Immature natural killer cell (primary cell): ENCODE measurements at places on chromosomes 5 and 9. TPM values are rescaled to one million over a fixed set of nuclear protein-coding genes. Genes with fewer than 3 reads are reported as not detected.

Gene FBP1
- 22.0 TPM for polyA plus RNA-seq

Gene ZNF883
- not detected for polyA plus RNA-seq

Gene PKD2L2
- polyA plus RNA-seq: not detected

Gene PCDHA9
- polyA plus RNA-seq: not detected

Gene GCNT4
- polyA plus RNA-seq: not detected

Gene CCDC152
- polyA plus RNA-seq: 3.1 TPM

- no peak overlapping the region for H3K4me3 ChIP-seq
- H3K4me1 ChIP-seq: no peaks in the 10 kb centered on the region
- no peaks in the 10 kb centered on the region for H3K36me3 ChIP-seq
- H3K27ac ChIP-seq: no peak overlapping the region
These were observed 530.4 kb upstream of the DAB2 start for GRCh38 chr5:39955156-39955555.

- H3K4me1 ChIP-seq: no peaks in the 10 kb centered on the region
- H3K27ac ChIP-seq: no peak overlapping the region
- DNase-seq: no peak
- no peak overlapping the region for H3K4me3 ChIP-seq
- H3K27me3 ChIP-seq: no peaks in the 10 kb centered on the region
- H3K36me3 ChIP-seq: no peaks in the 10 kb centered on the region
These were observed 73.4 kb upstream of the ASS1 start for GRCh38 chr9:130371196-130371966.

GRCh38 chr9:93357649-93358048 is 93.8 kb upstream of the FAM120A start:
- H3K36me3 ChIP-seq: no peaks in the 10 kb centered on the region
- H3K4me1 ChIP-seq: no peaks in the 10 kb centered on the region
- H3K27me3 ChIP-seq: peaks cover 2% of the 10 kb centered on the region

DNA sequence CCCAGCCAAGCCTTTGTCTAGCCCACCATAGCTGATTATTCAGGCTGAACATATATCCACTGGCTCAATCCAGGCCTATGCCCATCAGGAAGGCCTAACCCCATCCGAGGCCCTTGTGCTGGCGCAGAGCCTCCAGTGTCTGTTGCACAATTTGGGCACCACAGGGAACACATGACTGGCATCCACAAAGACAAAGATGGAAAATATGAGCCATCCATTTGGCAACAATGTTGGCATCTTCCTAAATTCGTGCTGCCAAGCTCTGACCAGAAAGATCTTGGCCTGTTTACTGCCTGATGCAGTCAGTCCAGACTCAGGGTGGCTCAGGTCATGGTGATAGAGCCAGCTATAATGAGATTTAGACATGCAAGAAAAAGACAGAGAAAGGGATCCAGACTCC is 233.8 kb downstream of the PIK3R1 start:
- no peak overlapping the region for H3K27ac ChIP-seq
- no peak for DNase-seq
- H3K4me3 ChIP-seq: no peak overlapping the region
- H3K27me3 ChIP-seq: peaks cover 1% of the 10 kb centered on the region
- peaks cover 3% of the 10 kb centered on the region for H3K36me3 ChIP-seq
- peaks cover 45% of the 10 kb centered on the region for H3K4me1 ChIP-seq

GRCh38 chr5:5348135-5348534 is 74.3 kb upstream of the ICE1 start:
- H3K4me3 ChIP-seq: peak overlapping the region; percentile 69
- no peak for DNase-seq
- peaks cover 25% of the 10 kb centered on the region for H3K4me1 ChIP-seq
- no peak overlapping the region for H3K27ac ChIP-seq

GRCh38 chr5:57334475-57334874 is 148.1 kb downstream of the ACTBL2 start:
- no peak overlapping the region for H3K27ac ChIP-seq
- H3K4me3 ChIP-seq: no peak overlapping the region
- no peaks in the 10 kb centered on the region for H3K4me1 ChIP-seq

DNA sequence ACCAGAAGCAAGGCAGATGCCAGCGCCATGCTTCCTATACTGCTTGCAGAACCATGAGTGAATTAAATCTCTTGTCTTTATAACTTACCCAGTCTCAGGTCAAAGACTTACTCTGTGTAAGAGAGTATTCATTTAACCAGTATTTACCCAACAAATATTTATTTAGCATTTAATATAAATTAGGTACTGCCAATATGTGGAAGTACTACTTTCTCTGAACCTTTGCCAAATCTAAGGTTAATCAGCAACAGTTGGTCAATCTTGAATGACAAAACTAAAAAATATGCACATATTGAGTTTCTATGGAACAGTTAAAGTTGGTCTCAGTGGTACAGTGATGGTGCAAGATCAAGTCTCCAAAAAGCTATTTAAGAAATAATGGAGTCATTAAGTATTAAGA is 155.9 kb upstream of the CCNG1 start:
- no peak overlapping the region for H3K4me3 ChIP-seq
- H3K4me1 ChIP-seq: no peaks in the 10 kb centered on the region
- no peak overlapping the region for H3K27ac ChIP-seq

DNA sequence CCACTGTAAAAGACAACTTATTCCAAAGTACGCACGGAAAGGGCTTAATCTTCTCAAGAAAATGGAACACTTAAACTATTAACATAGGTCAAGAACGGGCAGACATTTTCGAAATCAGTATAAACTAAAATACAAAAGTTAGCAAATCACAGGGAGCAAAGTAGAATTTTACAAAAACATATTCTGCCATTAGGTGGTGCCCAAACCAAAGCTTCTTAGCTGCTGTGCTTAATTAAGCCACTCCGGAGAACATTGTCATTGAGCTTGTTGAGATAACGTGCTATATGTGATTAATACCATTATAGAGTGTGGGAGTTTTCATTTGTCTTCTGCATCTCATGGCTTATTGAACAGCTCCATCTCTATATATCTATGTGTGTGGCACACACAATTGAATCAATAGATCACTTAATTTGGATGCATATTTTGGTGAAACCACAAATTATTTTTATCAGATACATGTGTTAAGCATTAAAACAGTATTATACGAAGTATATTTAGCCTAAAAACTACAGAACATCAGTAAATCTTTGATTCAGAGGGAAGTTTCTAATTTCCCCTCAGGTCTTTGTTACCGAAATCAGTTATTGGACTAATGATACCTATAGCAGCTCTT is 23.4 kb downstream of the UBLCP1 start:
- H3K27ac ChIP-seq: no peak overlapping the region
- no peaks in the 10 kb centered on the region for H3K4me1 ChIP-seq
- peak; percentile 18 for DNase-seq

GRCh38 chr5:170563824-170564567 is 60.2 kb downstream of the KCNIP1 start:
- DNase-seq: no peak
- H3K36me3 ChIP-seq: no peaks in the 10 kb centered on the region

GRCh38 chr5:50501491-50502228 is 60.6 kb upstream of the EMB start:
- peaks cover 3% of the 10 kb centered on the region for H3K27me3 ChIP-seq
- H3K4me3 ChIP-seq: peak overlapping the region; percentile 52
- DNase-seq: no peak
- no peaks in the 10 kb centered on the region for H3K36me3 ChIP-seq

- peaks cover 16% of the 10 kb centered on the region for H3K36me3 ChIP-seq
- no peak overlapping the region for H3K4me3 ChIP-seq
- no peak for DNase-seq
- peaks cover 2% of the 10 kb centered on the region for H3K27me3 ChIP-seq
These were observed 63.1 kb downstream of the CRB2 start for GRCh38 chr9:123419091-123419490.

GRCh38 chr5:31887556-31887955 is 248.6 kb downstream of the PDZD2 start:
- H3K4me3 ChIP-seq: no peak overlapping the region
- no peak for DNase-seq
- peaks cover 4% of the 10 kb centered on the region for H3K27me3 ChIP-seq
- H3K4me1 ChIP-seq: no peaks in the 10 kb centered on the region
- no peak overlapping the region for H3K27ac ChIP-seq
- H3K36me3 ChIP-seq: no peaks in the 10 kb centered on the region

- DNase-seq: no peak
- H3K4me3 ChIP-seq: no peak overlapping the region
- no peaks in the 10 kb centered on the region for H3K36me3 ChIP-seq
- peaks cover 3% of the 10 kb centered on the region for H3K27me3 ChIP-seq
- H3K4me1 ChIP-seq: no peaks in the 10 kb centered on the region
These were observed 160.5 kb downstream of the UNC13B start for GRCh38 chr9:35322075-35322885.

DNA sequence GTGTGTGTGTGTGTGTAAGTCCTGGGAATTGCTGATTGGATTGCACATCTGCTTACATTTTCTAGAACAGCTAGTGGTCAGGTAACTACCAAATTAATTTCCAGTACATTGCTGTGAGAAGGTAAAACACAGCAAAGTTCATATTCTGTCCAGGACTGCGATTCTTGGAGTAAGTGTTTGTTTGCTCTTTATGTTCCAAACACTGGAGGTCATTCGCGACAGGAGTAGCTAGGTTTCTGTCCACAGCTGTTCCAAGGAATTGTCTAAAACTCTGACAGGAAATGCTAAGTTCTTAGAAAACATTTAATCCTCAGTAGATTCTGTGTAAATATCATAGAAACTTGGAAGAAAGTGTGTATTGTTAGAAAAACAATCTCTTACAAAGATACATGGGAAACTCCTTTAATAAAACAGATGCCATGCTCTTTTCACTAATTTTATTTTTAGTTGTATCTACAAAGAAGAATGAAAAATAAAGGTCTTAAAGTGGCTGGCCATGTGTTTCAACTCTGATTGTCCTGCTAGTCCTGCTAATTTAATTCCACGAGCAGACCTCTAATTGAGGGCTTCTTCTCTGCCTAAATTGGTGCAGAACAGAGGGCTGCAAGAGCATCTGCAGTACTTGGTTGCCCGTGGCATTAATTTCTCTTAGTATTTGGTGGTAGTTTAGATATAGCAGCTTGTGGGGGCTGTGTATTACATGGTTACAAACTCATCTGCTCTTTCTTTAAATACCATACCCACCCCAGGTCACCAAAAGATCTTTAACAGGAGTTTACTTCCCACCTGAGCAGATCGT is 464.5 kb downstream of the RASEF start:
- H3K4me3 ChIP-seq: no peak overlapping the region
- H3K36me3 ChIP-seq: no peaks in the 10 kb centered on the region
- no peak overlapping the region for H3K27ac ChIP-seq
- H3K4me1 ChIP-seq: no peaks in the 10 kb centered on the region

DNA sequence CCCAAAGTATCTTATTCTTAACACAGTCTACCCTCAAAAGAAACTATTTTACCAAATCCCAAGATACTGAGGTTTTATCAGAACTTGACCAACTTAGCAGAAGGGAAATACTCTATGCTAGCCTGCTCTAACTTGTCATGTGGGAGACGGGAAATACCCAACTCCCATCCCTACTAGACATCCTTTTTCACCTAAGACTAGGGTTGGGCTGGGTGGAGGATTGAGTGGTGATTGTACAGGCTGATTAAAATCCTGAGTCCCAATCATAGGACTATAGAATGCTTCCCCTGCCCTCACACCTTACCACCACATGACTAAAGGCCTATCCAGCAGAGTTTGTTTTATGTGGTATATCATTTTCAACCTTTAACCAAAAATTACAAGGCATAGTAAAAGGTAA is 786.5 kb downstream of the TAF11L14 start:
- no peak overlapping the region for H3K4me3 ChIP-seq
- no peaks in the 10 kb centered on the region for H3K4me1 ChIP-seq
- no peaks in the 10 kb centered on the region for H3K36me3 ChIP-seq

- H3K27me3 ChIP-seq: peaks cover 3% of the 10 kb centered on the region
- no peaks in the 10 kb centered on the region for H3K4me1 ChIP-seq
- DNase-seq: no peak
- no peaks in the 10 kb centered on the region for H3K36me3 ChIP-seq
- H3K4me3 ChIP-seq: no peak overlapping the region
These were observed 24.5 kb downstream of the PSD2 start for GRCh38 chr5:139820130-139820529.

DNA sequence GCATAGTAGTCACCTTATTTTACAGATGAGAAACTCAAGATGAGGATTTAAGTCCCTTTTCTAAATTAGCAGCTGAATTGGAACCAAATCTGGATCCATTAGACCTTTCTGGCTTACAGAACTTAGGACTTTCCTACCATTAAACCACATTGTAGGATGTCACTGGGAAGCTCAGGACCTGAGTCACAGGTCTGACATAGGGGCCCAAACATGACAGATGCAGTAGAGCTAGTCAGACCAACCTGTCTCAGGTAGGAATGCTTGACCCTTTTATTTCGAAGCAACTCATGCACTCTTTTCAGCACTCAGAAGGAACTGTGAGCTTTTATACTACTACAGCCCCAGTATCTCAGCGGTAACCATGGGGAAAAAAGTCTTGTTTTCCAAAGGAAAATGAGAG is 2.6 kb downstream of the RAB24 start:
- H3K4me3 ChIP-seq: peak overlapping the region; percentile 95
- peaks cover 7% of the 10 kb centered on the region for H3K36me3 ChIP-seq
- DNase-seq: no peak
- H3K27me3 ChIP-seq: peaks cover 45% of the 10 kb centered on the region
- H3K27ac ChIP-seq: peak overlapping the region; percentile 95

DNA sequence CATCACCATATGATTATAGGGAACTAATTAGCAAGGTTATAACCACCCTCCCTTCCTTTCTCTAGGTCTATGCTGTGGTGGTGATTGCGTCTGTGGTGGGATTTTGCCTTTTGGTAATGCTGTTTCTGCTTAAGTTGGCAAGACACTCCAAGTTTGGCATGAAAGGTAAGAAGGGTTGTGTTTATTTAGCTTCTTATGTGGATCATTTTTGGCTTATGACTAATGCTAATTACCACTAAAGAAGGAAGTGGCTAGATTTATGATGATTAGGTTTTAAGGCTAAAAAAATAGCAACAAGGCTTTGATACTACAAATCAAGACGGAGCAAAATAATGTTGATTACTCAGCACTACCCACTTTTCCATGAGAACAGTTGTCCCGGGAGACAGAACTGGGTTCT is 82.4 kb downstream of the NTRK2 start:
- no peak overlapping the region for H3K4me3 ChIP-seq
- no peak for DNase-seq
- H3K27ac ChIP-seq: no peak overlapping the region
- H3K36me3 ChIP-seq: no peaks in the 10 kb centered on the region
- H3K27me3 ChIP-seq: peaks cover 5% of the 10 kb centered on the region

DNA sequence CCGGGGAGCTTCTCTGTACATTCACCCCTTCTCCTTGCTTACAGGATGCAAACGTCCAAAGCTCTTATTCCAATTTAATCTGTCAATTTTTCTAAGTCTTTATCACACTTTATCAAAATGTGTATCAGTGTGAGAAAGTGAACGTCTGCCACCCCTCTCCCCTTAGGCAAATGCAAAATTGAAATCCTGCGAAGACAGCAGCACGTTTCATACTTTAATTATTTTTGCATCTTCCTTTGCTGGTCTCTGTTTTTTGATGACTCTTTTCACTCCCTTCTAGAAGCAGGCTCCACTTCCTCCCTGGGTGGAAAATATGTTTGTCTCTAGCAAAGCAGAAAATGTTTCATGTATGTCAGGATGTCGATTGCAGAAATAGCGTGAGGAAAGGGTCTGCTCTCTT is 576.5 kb upstream of the BRINP1 start:
- peaks cover 2% of the 10 kb centered on the region for H3K27me3 ChIP-seq
- no peak overlapping the region for H3K4me3 ChIP-seq
- no peaks in the 10 kb centered on the region for H3K36me3 ChIP-seq
- H3K27ac ChIP-seq: no peak overlapping the region
